ENCODE measurements at places on chromosomes 16 and 17.

DNA sequence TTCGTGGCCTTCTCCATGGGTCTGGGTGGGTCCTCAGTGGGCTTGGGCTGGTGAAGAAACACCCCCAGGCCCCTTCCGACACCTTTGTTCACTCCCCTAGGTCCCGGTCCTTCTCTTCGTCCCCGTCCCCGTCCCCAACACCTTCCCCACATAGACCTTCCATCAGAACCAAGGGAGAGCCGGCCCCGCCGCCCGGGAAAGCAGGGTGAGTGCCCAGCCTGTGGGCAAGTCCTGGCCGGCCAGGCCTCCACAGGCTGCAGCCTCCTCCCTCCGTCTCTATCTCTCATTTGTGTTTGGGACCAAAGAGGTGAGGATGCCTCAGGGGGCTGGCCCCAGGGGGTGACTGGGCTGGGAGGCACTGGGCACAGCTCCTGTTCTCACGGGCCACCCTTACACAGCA is 14.5 kb upstream of the IL17C start:
- DNase-seq: no peak

DNA sequence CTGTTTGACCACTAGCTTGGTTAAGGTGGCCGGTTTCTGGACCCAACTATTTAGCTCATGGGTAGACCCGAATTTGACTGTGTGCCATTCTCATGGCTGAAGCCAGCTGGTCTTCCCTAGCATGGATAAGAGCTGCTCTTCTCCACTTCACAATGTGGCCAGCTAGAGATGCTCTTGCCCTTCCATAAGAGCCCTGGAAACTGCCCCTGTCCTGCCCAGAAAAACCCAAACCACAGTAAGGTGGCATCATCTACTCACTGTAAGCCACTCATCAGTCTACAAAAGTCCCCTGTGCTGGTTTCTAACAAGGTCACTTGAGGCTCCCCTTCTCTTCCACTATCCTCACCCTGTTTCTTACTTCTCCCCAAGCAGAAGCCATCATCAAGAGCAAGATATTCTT is 165.1 kb downstream of the HS3ST2 start:
- DNase-seq: no peak

DNA sequence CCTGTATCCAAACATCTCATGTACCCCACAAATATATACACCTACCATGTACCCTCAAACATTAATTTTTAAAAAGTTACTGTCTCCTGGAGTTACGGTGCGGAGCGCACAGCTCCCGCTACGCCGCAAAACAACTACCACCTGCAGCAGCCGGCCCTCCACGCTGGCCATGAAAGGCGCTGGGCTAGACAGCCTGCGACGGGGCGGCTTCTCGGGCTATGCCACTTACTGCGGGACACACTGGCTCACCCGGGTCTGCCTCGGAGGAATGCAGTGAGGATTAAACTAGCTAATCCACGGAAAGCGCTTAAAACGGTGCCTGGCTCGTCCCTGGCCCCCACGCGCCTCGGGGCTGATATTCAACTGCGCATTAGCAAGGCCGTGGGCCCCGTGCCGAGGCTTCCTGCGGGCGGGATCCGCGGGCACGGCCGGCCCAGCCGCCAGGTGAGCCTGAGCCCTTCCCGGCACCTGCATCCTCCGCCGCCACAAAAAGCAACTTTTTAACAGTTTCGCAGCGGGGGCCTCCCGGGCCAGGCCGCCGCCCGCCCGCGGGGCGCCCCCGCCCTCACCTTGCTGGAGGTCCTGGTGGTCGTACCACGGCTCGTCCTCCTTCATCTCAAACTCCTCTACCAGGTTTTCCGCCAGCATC is 633 bp downstream of the CDR2 start:
- no peak for DNase-seq

DNA sequence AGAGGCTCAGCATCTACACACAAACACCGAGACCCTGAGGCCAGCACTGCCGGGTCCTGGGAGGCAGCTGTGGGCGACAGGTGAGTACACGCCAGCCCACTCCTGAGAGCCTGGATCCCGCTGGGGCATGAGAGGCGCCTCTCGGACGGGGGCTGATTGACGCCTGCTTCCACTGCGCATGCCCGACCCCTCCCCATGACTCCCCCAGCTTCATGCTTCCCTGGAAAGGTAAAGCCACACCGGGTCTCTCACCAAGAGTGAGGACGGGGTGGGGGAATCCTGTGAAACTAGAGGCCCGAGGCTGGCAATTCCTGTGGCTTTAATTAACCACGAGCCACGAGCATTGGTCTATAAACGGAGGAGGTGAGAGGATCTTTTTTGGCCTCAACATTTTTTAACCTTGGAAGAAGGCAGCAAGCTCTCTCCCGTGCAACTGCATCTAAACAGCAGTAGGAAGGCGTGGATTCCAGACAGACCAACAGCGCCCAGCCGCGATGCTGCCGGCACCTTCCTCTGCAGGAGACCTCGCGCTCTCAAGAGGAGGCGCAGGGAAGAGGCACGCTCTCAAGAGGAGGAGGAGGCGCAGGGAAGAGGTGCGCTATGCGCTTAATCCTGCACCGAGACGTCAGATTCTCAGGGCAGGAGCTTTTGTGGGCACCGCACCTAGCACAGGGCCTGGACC is 71.8 kb upstream of the METRNL start:
- DNase-seq: no peak

- no peak for DNase-seq
Measured at GRCh38 chr16:87560428-87561199, 41.7 kb upstream of the JPH3 start.

GRCh38 chr16:74743668-74744299 is 30.8 kb downstream of the FA2H start:
- DNase-seq: peak; percentile 54

DNA sequence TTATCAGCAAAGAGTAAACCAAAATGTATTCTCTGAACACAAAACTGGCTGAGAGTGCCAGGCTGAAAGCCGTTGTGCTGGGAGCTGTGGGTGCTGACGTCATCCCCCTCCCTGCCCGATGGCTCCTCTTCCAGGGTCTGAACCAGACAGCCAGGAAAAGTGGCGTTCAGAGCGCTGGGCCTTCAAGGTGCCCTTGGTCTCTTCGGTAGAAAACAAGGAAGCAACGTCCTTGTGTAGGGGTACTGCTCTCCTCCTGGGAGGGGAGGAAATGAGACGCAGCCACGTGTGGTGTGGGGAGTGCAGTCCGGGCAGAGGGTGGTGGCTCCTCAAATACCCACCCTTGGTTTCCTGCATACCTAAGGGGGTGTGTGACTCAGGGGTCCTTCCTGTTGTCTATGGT is 394.7 kb downstream of the SEC14L1 start:
- DNase-seq: no peak

DNA sequence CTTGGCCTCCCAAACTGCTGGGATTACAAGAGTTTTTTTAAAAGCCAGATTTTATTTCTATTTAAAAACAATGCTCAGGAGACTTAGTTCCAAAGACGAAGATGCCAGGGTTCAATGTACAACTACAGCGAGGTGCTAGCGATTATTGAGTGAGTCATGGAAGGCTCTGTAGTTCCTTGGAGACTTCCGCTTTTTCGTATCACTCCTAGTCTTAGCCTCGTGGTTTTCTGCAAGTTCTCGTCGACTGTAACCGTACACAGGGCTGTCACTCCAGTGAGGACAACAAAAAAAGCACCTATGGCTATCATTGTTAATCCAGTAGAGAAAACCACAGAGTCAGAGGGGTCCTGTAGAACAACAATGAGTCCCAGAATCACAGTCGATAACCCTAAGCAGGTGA is 22.7 kb upstream of the ZC3H7A start:
- no peak for DNase-seq

DNA sequence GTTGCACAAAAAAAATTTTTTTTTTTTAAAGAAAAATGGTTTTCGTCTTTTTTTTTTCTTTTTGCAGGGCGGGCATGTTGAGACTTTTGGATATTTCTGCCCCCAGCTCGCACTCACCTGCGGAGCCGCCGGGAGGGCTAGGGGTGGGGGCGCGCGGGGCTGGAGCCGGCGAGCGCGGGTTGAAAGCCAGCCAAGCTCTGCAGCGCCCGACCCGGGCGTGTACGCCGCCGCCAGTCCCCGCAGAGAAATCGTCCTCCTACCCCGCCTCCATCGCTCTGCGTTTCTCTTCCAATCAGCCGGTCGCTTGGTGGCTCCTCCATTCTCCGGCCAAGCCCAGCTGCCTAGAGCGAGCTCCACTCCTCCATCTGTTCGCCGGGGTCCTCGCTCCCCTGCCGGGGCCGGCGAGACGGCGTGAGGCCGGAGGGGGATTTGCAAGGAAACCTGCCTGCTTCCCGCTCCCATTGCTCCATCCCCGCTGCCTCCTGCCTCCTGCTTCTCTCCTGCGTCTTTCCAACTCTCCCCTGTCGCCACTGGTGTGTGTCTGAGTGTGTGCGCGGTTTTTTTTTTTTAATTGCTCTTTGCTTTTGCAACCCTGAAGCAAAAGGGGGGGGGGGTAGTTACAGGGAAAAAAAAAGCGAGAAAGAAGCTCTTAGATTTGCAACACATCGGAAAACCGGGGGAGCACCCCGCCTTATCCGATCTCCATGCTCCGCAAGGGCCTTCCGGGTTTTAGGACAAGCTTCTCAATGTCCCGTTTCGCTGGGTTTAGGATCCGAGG is 1.8 kb upstream of the UBTF start:
- DNase-seq: peak; percentile 67

DNA sequence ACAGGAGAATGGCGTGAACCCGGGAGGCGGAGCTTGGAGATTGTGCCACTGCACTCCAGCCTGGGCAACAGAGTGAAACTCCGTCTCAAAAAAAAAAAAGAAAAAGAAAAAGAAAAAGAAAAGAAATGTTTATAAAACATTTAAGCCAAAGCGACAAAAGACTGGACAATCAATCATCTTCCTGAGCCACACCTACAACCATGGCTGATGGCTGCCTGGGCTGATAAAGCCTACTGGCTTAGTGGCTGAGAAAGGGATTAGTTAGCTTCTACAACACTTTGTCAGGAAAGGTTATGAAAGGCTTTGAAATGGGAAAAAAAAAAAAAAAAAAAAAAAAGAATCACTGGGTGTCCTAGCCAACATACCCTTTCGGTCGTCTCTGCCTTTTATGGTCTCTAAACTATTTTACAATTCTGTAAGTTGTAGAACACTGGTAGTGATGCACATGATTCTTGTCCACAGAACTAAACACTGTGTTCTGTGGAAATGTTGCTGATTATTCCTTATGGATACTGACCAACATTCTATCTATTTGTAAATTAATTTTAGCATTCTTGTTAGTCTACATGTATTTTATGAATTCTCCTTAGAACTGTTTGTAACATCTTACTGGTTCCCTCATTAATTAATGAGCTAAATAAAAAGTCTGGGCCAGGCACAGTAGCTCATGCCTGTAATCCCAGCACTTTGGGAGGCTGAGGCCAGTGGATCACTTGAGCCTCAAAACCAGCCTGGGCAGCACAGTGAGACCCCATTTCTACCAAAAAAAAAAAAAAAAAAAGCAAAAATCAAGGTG is 45.5 kb downstream of the ZZEF1 start:
- DNase-seq: no peak

DNA sequence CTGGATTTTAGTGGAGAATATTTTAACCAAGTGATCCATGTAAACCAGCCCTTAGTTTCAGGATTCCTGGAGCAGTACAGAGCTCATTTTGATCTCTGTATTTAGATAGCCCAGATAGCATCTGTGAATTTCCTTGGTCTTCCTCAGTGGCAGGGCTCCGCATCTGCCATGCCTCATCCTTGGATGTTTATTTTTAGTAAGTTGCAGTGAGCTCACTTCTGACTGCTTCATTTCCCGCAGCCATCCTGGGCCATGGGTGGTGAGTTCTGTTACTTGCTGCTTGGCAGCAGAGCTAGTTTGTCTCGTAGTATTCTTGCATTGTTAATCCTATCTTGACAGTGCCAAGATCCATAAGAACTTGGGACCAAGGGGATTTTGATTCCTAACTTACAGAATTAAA is 33.7 kb downstream of the IST1 start:
- DNase-seq: peak; percentile 77

DNA sequence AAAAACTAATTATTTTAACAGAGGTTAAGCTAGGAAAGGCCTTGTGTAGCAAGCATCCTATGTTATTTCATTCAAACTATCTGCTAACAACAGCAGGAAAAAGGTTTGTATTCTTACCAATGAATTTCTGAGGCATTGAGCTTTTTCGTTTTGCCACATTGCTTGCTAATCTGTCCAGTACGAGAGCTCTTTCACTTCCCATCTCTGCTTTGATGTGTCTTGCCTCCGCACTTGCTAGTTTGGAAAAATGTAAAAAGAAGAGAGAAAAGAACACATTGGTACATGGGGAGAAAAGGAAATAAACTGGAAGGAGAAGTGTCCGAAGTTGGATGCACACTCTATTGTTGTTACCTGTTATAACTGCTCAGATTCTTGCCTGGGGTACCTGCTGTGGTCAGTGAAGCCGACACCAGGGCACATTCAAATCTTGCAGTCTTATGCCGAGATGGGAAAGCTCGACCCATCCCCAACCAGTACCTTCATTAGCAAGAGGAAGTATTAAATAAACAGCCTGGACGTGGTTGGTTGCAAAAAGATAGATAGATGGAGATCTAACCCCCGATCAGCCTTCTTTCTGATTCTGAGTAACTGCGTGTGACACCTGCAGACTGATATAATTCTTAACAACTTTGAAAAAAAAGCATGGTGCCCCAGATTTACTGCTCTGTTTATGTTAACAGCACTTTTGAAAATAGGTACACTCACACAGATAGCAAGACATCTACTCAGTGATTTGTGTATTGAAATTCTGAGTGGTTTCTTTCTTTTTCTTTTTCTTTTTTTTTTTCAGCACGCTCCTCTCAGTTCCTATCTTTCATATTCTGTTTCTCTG is 40.0 kb downstream of the GRB7 start:
- DNase-seq: no peak

GRCh38 chr17:35087731-35088355 is 24.3 kb upstream of the RFFL start:
- DNase-seq: peak; percentile 39

GRCh38 chr16:30041841-30042240 is 10.8 kb upstream of the TLCD3B start:
- peak; percentile 44 for DNase-seq

DNA sequence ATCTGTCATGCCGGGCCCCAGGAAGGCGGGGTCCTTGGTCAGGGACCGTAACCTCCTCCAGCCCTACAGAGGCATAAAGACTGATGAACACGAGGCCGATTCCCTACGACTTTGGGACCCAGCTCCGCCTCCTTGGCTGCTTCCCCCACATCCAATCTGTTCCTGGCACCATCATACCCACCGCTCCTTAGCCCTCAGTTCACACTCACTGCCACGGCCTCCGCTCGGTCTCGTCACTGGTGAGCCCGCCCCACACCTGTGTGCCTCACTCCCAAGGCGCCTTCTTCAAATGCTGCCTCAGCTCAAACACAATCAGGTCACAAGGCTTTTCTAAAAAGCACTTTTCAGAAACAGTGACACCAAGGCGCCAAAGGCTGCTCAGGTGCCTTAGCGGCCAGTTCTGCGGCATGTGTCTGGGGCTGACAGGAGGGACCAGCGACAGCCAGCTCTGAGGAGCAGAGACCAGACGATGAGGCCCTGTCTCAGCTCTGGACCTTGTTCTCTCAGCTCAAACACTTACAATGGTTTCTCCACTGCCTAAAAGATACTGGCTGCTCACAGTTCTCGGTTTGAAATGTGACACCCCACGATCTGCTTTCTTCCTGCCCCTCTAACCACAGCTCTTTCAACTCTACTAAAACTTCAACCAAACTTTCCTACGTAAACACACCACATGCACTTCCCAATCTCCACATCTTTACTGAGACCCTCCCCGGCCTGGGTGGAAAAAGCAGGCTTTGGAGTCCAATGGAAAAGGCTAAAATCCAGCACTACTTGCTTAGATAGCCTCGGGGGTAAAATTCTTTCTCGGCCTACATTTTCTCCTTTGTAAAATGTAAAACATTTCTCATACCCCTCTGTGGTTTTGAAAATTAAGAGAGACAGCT is 33.2 kb downstream of the CYB5D2 start:
- no peak for DNase-seq
